ENCODE measurements at places on chromosomes 4 and X.

- no peak for DNase-seq
These were observed 30.3 kb downstream of the AREG start for GRCh38 chr4:74475091-74475800.

DNA sequence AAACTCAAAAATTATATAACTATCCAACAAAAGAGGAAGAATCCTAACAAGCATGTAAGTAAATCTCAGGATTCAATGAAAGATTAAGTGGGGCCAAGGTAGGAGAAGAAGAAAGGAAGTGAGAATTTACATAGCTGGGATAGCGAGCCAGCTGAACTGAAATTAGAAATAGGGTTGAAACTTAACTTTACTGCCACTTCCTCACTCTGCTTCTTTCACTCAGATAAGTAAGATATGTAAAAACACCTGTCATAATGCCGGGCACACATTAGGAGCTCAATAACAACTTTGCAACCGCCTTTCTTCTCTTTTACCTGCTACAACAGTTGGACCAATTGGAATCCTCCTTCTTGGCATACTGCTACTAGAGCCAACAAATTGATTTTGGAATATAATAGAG, 129.4 kb downstream of the CNKSR2 start:
- DNase-seq = no peak

GRCh38 chrX:18677161-18677869, 5.4 kb upstream of the RS1 start:
- DNase-seq = no peak

- peak; percentile 12 for DNase-seq
These were observed 6.2 kb upstream of the STK32B start for GRCh38 chr4:5045097-5045496.

DNA sequence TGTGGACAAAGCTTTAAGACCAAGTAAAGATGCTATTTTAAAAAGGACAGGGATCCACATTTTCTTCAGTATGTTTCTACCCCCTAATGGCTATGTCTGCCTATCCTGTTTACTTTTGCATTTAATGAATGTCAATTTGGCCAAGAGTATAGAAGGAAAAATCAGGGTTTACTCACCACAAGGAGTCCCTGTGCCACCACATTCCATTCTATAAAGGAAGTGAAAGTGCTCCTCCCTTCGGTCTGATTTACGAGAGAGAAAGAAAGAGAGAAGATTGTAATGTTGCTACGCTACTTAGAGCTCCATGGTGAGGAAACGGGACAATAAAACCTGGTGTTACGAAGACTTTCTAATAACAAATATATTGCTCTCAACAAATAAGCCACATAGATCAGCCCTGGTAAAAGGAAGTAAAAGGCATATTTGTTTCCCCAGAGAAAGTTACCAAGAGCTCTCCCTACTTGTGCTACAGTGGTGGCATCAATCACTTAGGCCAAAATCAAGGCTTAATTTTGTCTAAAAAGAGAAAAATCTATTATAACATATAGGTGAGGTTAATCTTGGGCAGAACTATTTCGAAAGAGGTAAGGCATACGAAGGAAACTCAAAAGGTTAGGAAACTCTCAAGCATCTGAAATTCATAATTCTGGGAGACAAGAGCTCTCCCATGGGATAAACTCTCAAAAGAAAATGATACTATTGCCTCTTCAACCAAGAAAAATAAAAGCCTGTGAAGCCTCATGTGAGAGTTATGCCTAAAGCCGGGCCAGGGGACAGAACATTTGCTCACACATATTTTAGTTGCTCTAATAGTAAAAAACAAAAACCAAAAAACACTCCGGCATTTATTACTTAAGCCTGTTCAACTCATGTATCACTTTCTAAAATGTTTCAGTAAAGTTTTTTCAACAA, 29.5 kb downstream of the TAPT1 start:
- DNase-seq = peak; percentile 56

DNA sequence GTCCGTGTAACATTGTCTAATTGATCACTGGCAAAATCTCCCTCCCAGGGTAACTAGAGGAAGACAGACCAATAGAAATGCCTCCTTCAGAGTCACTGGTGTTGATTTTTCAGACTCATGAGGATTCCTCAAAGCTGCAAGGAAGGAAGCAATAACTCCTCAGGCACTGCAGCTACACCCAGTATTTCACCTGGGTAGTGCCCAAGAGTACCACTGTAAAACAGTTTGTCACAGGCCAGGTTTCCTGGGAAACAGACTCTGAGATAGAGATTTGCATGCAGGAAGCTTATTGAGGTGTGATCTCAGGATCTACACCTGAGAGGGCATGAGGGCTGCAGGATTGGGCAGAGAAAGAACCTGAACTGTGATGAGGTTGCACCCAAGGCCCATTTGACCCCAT, 240.7 kb upstream of the ATP6AP2 start:
- DNase-seq = no peak

- DNase-seq = no peak
These were observed 29.0 kb downstream of the UGT2A2 start for GRCh38 chr4:69610484-69610883.

DNA sequence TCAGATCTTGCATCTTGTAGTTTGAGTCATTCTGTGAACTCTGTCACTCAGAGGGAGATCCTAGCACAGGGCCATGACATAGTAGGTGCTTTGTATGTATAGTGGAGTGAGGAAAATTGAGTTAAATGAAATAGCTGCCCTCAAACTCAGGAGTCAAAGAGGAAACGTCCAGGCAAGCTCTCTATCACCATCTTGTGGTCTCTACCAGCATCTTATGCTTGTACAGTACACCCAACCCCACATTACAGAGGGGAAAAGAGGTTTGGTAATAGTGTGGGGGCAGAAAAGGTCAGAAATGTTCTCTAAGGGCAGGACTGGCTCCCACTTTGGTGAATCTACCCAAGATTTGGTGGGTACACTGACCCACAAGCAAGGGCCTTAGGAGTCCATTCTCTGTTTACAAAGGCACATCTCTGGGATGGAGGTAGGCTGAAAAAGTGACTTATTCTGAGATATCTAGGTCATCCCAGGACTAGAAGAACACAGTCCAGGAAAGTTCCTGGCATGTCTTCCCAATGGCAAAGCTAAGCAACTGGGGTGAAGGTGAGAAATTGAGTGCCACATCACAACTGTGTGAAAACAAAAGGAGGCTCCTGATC, 131.8 kb downstream of the OR13H1 start:
- DNase-seq = peak; percentile 23

DNA sequence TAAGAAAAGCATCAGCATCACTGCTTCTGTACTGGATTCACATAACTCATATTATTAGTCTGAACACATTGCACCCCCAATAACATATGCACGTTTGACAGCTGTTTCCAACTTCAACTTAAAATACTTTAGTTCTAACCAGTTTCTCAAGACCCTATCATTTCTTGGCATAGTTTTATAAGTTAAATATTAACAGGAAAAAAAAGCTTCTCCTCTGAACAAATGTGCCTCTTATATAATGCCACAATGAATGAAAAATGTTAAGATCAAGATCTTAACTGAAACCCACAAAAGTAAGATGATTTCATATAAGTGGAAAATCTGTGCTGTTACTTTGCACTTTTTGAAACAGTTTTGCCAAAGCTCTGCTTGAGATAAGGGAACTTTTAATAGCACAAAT, 652.8 kb upstream of the FAM241A start:
- DNase-seq = no peak

GRCh38 chr4:113978561-113979147, 793 bp downstream of the ARSJ start:
- DNase-seq = no peak

GRCh38 chrX:50180073-50180940, 20.5 kb downstream of the AKAP4 start:
- no peak for DNase-seq

GRCh38 chrX:20159797-20160385, 18.3 kb upstream of the EIF1AX start:
- no peak for DNase-seq

GRCh38 chr4:162841753-162842152, 324.9 kb downstream of the NAF1 start:
- DNase-seq = no peak

- no peak for DNase-seq
These were observed 204.8 kb downstream of the LDB2 start for GRCh38 chr4:16693641-16694040.

GRCh38 chr4:147368948-147369347, 111.9 kb upstream of the EDNRA start:
- no peak for DNase-seq

DNA sequence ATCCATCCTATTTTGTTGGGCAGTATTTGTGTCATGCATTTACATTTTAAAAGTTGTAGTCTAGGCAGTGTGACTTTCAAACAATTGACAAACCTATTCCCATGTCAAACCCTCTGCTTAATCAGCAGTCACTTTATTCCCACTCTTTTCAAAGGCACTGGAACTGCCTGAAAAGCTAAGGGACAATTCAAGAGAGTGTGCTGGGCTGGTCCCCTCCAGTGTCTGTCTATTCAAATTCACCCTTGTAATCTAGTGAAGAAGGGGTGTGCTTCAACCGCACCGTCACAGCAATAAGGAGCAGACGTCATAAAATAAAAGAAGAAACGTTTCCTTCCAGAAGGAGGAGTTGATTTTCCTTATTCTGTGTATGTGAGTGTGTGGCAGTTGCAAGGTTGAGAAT, 197.0 kb upstream of the MAD2L1 start:
- DNase-seq = no peak

DNA sequence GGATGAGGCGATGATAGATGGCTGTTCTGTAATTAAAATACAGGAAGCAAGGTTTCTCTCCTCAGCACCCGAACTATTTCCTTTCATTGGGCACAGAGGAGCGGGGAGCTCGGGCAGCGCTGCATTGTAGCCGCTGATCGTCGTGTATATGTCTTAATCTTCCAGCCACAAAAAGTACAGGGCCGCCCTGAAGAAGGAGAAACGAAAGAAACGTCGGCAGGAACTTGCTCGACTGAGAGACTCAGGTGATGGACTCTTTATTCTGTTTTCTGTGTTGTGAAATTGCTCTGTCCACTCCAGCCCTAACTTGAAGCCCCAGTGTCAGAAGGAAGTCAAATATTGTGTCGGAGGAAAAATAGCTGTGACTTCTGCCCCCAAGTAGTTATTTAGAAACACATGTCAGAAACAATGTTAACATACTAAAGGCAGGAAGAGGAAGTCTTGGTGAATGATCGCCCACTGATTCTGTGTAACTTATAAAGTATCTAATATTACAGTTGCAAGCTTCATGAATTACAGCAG, 546 bp downstream of the ZRSR2 start:
- DNase-seq = peak; percentile 21

GRCh38 chr4:139656614-139657486, 8.8 kb upstream of the MGST2 start:
- DNase-seq = peak; percentile 79

GRCh38 chrX:23699636-23700194, 32.4 kb downstream of the PRDX4 start:
- DNase-seq = peak; percentile 68

DNA sequence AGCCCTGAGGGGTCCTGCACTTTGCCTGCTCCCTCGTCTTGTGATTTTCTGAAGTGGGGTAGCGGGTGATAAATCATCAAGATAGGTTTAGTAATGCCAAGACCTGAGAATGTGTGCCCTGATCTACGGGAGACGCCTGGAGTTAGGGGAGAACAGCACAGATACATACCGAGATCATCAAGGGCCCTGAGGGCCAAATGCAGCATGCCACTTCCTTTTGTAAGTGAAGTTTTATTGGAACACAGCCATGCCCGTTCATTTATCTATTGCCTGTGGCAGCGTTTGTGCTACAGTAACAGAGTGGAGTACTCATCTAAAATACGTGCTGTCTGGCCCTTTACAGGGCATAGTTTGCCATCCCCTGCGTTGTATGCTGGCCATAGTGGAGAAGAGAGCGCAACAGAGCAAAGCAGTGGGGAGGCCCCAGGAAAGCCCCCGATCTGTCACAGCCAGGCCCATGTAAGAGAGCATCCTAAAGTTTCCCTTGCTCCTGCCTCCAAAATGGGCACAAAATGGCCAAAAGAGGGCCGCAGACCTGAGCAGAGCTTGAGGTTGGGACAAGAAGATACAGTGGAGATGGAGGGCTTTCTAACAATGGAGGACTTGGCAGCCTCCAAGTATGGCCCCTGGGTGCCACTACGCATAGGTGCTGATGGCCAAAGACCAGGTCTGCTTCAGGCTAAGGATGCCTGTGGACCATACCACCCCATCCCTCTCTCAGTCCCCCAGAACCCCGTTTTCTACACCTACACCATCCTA, 167.0 kb downstream of the SMIM20 start:
- DNase-seq = no peak

DNA sequence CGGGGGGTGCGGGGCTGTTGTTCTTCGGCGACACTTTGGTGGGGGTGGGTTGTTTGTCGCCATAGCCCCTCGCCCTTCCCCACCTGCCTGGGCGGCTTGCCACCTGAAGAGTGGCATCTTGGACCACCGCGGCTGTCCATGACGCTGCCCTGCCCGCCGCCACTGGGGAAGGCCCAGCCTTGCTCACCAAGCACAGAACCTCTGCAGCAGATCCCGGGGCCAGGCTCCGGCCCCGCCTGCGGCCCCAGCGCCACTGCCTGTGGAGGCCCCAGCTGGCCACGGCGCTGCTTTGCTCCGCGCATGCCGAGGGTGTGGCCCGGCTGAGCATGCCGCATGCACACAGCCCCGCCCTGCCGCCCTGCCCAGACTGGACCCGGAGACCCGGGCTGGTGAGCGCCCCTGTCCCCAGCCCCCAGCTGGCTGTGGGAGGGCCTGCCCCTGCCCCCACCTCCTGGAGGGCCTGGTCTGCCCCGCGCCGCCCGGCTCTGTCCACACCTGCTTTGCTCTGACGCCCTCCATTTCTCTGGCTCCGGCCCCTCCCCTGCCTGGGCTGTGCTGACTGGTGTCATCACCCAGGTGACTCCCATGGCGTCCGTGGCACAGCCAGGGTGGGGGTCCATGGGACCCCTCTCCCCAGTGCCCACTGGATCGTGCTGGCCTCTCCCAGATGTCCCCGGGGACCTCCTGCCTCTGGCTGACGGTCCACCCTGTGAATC, 5.3 kb downstream of the NAT8L start:
- no peak for DNase-seq

- DNase-seq = peak; percentile 12
These were observed 283.5 kb upstream of the GIMD1 start for GRCh38 chr4:106652095-106652494.

Measured in fibroblast of mammary gland (primary cell).